ENCODE measurements at places on chromosomes 16 and 17. TPM values are rescaled to one million over a fixed set of nuclear protein-coding genes. Genes with fewer than 3 reads are reported as not detected.

The FBXL20 gene
- 35.3 TPM for total RNA-seq

DNA sequence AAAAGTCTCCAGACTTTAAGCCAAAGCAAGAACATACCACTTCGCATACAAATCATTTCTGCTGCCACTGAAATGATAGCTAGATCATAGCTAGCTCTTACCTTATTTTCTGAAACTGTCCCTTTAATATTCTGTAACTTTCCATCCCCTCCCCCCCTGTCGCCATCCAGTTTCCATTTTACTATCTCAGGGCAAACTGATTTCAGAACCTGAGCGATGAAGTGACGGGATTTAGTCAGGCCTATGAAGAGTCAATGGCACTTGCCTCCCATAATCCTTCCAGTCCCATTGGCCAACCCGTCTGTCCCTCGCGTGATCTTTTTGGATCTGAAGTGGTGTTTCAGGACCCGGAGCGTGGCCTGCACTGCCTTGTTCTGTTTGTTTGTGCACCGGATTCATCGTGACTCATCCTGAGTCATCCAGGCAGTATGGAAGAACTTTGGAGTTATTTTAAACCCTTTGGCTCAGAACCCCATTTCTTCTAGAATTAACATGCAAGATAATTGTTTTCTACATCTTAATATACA is 199.8 kb upstream of the CHMP6 start:
- H3K27me3 ChIP-seq, result no peaks in the 10 kb centered on the region
- peaks cover 69% of the 10 kb centered on the region for H3K4me1 ChIP-seq
- DNase-seq, result peak; percentile 29
- H3K4me3 ChIP-seq, result no peak overlapping the region

DNA sequence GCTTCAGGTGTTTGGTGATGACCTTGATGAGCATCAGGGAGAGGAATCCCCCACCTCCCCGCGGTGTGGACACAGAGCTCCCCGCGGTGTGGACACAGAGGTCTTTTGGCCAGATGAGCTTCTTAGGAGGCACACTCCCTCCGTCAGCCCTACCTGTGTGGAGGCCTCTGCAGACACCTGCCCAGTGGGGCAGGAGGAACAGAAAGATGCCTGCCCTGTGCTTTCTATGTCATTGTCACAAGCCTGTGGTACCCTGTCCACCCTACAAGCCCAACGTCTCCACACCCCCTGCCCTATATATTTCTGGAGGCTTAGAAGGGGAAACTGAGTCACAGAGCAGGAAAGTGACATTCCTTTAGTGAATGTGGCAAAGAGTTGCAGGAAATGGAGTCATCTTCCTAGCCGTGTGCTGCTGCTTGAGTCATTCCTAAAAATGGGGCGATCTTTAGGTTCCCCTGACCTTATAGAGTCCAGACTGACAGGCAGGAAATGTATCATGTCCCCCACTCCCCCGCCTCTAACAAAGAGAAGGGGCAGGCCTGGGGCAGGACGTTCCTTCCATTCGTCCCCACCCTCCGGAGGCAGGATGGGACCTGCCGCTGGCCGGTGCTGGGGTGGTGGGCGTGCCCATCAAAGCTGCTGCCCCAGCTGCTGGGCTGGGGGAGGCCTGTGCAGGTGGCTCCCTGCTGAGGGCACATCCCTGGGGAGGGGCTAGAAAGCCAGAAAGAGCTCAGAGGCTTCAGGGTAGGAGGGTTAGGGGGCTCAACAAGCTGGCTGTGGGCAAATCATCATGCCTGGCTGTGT is 1.0 kb upstream of the C16orf74 start:
- DNase-seq, result no peak
- no peaks in the 10 kb centered on the region for H3K36me3 ChIP-seq
- peaks cover 13% of the 10 kb centered on the region for H3K27me3 ChIP-seq
- H3K27ac ChIP-seq, result no peak overlapping the region
- no peak overlapping the region for H3K4me3 ChIP-seq

The ZFPM1 gene
- 20.5 TPM for total RNA-seq

The CDRT15L2 gene
- not detected for total RNA-seq

DNA sequence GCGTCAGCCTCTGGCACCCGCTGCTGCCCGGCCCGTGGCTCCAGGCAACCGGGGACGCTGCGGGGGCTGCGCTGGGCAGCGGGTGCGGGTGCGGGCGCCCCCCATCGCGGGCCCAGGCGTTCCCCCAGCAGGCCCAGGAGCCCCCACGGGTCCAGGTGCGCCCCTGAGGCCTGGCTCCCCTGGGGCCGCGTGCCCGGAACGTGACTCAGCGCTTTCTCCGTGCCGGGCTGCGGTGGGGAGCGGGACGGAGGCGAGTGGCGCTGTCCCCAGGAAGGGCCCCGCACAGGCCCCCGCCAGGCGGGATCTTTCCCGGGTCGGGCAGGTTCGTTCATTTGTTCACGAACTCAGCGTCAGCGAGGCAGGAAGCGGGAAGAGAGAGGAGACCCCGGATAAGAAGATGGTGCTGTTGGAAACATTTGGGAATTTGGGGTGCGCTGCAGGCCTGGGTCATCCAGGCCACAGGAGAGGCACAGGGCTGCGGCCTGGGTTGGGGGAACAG is 18.4 kb upstream of the EXOC7 start:
- H3K36me3 ChIP-seq, result no peaks in the 10 kb centered on the region
- H3K27me3 ChIP-seq, result no peaks in the 10 kb centered on the region
- peaks cover 10% of the 10 kb centered on the region for H3K4me1 ChIP-seq
- no peak for DNase-seq
- H3K4me3 ChIP-seq, result peak overlapping the region; percentile 60

DNA sequence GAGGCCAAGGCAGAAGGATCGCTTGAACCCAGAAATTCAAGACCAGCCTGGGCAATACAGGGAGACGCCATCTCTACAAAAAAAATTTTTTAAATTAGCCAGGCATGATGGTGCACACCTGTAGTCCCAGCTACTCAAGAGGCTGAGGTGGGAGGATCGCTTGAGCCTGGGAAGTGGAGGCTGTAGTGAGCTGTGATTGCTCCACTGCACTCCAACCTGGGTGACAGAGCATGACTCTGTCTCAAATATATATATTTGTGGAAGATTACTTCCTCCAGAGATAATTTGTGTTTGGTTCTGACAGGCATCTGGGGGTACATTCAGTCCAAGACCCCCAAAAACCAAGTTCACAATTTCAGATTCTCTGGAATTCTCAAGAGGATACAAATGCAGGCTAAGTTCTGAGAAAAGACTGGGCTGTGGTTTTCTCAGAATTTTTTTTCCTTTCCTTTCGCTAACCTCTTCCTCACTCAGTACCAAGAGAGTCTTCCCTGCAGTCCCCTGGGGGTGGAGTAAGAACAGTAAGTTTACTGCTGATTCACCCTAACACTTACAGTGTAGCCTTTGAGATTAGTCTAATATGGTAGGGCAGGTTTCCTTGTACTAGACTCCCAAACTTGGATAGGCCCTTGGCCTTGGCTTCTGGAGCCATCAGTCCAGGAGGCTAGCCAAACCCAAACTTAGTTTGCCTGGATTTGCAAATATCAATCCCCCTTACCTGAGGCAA is 15.1 kb downstream of the GSDMB start:
- no peak for DNase-seq
- no peaks in the 10 kb centered on the region for H3K36me3 ChIP-seq
- no peak overlapping the region for H3K27ac ChIP-seq
- no peaks in the 10 kb centered on the region for H3K27me3 ChIP-seq

DNA sequence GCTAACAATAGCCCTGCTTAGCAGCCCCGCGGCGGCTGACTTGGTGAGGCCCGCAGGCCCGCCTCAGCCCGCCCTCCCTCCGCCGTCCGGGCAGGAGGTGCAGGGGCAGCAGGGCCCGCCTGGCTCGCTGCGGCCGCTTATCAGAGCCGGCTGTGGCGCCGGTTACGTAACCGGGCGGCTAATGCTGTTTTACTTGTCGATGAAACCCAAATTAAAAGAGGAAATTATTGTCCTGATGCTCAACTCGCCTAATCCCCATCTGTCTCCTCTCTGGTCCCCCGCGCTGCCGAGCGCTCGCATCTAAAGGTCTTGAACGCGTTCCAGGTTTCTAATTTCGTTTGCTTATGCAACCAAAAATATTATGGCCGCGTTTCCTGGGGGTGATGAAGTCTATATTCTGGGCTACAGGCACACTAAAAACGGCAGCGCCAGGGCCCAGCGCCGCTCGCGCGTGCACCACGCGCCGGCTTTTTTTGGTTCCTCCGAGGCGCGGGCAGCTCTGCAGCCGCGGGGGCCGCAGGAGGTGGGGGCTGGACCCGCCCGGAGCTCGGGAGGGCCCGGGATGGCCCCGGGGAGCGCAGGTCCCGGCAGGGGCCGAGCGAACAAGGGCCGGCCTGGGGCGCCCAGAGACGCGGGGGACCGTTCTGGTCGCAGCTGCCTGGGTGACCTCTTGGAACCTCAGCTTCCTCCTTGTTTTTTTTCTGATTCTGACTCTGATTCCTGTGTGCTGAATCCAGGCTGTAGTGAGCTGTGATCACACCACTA is 65.2 kb upstream of the TOB1 start:
- H3K27me3 ChIP-seq, result no peaks in the 10 kb centered on the region

The SLC9A5 gene
- 1.7 TPM for total RNA-seq

DNA sequence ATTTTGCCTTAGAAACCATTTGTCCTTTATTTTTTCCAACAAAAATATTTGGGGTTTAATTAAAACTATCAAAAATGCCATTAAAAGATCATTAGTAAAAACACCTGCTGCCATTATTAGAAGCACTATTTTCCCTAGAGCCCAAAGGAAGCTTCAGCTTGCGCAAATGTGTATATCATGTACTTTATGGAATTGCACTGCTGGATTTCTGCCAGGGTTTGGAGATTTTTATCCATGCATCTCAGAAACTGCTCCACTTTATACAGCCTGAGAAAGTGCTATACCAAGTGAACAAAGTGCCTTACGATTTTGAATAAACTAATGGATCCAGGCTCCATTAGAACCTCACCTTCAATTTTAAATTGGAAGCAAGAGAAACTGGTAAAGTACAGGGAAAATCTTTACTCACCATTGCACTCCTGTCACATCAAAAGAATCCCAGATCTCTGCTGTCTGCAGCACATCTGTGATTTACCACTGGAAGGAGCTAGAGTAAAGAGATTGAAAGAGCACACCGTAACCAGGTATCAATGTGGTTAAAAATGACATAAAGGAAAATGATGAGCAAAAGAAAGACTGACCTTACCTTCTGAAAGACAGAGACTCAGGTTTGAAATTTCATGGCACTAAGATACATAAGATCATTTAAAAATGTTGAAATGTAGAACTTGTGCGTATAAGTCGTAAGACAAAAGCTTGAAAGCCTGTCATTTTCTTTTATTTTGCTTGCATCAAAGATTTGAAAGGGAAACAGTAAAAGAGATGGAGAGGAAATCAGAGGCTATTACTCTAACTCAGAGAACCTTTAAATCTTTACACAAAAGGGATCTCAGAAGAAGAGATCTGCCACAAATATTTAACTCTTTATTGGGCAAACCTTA is 678.1 kb upstream of the GOT2 start:
- no peak overlapping the region for H3K4me3 ChIP-seq
- no peak for DNase-seq
- H3K27ac ChIP-seq, result no peak overlapping the region
- no peaks in the 10 kb centered on the region for H3K27me3 ChIP-seq
- no peaks in the 10 kb centered on the region for H3K4me1 ChIP-seq
- no peaks in the 10 kb centered on the region for H3K36me3 ChIP-seq

GRCh38 chr17:6413065-6413464 is 21.9 kb downstream of the AIPL1 start:
- H3K4me3 ChIP-seq, result no peak overlapping the region
- peaks cover 5% of the 10 kb centered on the region for H3K27me3 ChIP-seq
- H3K36me3 ChIP-seq, result no peaks in the 10 kb centered on the region
- H3K4me1 ChIP-seq, result no peaks in the 10 kb centered on the region
- DNase-seq, result peak; percentile 8

DNA sequence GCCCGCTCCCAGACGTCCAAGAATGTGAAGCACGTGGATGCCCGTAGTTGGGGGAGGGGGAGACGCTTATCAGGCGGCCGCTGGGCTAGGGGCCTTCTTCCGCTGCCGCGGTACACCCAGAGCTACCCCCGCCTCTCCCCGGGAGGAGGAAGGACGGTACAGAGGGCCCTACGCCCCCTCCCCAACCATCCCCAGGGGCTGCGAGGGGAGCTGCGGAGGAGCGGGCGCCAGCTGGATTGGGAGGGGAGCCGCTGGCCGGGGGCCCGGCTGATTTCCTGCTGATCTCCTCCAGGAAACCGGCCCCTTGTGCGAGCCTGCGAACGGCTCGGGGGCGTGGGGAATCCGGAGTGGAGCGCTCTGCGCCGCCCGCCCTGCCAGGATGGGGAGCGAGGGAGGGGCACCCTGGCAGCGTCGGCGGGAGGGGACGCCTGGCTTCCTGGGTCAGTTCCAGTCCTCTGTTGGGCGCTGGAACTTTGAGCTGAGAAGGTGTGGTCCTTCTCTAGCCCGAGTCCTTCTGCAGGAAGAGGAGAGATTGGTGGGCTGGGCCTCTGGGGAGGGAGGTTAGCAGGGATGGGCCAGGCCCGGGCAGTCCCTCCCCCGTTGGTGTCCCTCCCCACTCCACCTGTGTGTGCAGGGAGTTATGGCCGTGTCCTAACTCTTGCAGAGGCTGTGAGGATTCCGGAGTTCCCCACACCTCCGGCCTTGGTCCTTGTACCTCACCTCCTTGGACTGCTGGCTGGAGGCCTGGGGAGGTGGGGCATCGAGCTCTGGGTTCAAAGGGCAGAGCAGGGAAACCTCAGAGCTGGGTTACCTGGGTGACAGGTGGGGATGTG is 19.2 kb downstream of the GJD3 start:
- H3K4me3 ChIP-seq, result peak overlapping the region; percentile 28
- DNase-seq, result peak; percentile 68
- H3K27ac ChIP-seq, result peak overlapping the region; percentile 66
- H3K36me3 ChIP-seq, result peaks cover 23% of the 10 kb centered on the region

GRCh38 chr17:82320956-82321927 is 3.8 kb upstream of the CD7 start:
- no peaks in the 10 kb centered on the region for H3K36me3 ChIP-seq
- H3K4me1 ChIP-seq, result peaks cover 41% of the 10 kb centered on the region
- peak; percentile 81 for DNase-seq

DNA sequence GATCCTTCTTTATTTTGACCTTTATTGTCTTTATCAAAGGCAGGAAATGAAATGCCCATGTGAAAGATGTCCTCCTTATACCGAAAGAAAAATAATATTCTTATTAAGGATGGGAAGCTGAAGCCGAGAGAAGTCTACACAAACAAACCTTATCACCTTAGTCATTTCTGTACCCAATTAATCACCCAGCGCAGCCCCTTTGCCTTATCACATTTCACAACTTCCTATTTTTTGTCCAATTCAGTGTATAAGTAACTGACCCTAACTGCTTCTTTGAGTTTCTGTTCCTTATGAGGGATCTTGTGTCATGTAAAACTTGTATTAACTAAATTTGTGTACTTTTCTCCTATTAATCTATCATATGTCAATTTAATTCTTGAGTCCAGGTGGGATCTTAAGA is 16.4 kb upstream of the CCL23 start:
- no peaks in the 10 kb centered on the region for H3K4me1 ChIP-seq
- no peak for DNase-seq
- no peaks in the 10 kb centered on the region for H3K27me3 ChIP-seq
- no peaks in the 10 kb centered on the region for H3K36me3 ChIP-seq
- no peak overlapping the region for H3K4me3 ChIP-seq

DNA sequence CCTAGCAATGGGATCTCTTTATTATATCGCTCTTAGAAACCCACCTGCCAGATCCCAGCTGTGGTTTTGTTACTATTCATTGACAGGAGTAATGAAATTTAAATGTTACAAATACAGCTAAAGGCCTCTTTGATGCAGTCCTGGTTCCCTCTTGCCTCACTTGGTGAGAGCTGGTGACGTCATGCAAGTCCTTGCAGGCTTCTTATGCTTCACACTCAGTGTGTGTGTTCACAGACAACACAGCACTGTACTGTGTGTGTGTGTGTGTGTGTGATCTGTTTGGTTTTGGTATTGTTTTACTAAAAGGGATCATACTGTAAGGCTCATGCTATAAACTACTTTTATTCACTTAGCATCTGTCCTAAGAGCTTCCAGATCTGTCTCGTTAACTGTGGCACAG is 75.0 kb downstream of the USP22 start:
- no peaks in the 10 kb centered on the region for H3K4me1 ChIP-seq
- no peak for DNase-seq
- H3K36me3 ChIP-seq, result no peaks in the 10 kb centered on the region
- no peaks in the 10 kb centered on the region for H3K27me3 ChIP-seq
- H3K4me3 ChIP-seq, result no peak overlapping the region
